ENCODE measurements at places on chromosomes 12 and 14.

DNA sequence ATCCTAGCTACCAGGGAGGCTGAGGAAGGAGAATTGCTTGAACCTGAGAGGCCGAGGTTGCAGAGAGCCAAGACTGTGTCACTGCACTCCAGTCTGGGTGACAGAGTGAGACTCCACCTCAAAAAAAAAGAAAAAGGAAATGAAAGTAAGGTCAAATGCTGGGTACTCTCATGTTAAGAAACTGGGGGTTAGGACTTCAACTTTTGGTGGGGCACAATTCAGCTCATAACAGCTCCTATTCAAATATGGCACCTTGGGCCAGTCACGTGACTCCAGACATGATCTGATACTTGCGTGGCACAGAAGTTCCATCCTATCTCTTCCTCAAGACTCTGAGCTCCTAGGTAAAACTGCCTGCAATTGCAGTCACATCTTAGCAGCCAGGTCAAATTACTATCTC, 142.7 kb downstream of the EGLN3 start:
- no peak for DNase-seq

- DNase-seq = no peak
Observed at GRCh38 chr12:114820796-114821195, 136.8 kb upstream of the TBX3 start.

GRCh38 chr12:31456562-31456961, 130.6 kb upstream of the SINHCAF start:
- no peak for DNase-seq

DNA sequence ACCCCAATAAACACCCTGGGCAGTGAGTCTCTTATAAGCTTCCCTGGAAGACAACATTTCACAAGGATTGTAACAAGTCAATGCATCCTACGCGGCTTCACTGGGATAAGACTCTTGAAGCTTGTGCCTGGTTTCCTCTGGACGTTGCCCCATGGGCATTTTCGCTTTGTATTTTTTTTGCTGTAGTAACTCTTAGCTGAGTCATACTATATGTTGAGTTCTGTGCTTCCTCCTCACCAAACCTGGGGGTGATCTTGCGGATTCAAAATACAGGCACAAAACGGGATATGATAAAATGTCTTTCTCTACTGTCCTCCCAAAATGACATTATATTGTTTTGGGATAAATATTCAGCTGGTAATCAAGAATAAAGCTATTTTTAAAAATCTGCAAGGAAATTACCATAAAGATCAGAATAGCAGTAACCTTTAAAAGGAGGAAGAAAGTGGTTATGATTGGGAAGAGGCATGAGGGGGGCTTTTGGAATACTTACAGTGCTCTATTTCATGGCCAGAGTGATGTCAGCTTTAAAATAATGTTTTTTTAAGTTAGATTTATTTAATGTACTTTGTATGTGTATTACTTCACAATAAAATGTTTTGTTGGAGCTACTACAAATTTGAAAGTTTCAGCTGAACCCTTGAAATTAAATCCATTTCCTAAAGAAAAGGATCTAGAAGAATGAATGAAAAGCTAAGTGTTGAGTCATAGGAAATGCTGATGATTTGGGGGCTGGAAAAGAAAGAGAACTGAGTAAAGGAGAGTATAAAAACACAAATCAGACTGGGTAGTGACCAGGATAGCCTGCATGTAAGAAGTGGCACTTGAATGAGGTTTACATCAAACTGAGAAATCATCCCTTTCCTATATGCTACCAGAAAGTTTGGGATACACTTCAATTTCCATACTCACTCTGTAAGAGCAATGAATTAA, 14.7 kb downstream of the BTBD7 start:
- DNase-seq = no peak

- no peak for DNase-seq
Observed at GRCh38 chr12:74033531-74033930, 504.1 kb upstream of the ATXN7L3B start.

DNA sequence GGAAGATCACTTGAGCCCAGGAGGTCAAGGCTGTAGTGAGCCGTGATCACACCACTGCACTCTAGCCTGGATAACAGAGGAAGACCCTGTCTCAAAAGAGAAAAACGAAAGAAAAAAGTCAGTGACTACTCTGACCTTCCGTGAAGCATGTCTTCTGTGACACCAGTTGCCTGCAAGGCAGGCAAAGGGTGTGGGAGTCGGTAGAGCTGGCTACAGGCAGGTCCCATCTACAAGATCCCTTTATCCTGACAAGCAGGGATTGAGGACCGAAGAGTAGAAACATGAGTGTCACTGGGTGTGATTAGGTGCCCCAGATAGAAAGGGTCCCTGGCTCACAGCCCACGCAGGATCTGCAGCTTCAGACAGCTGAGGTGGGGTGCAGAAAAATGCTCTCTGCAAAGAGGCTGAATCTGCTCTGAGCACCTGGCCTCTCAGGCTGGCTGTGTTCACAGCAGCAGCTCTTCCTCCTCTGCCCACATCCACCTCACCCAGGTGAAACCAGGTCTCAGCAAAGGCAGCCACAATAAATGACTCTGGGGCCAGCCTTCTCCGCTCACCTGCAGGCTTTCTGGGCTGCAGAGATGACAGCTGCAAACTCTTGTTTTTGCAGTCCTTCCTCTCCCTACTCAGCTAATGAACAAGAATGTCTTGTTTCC, 28.6 kb upstream of the HSP90B1 start:
- DNase-seq = no peak

Measured in uterus (tissue), 4 donors.